ENCODE measurements at places on chromosomes 16 and 17. TPM values are rescaled to one million over a fixed set of nuclear protein-coding genes. Genes with fewer than 3 reads are reported as not detected.

NEK8 gene
- 8.4 TPM for total RNA-seq

- DNase-seq, result no peak
Measured at GRCh38 chr17:80720610-80721577, 176.3 kb downstream of the RPTOR start.

GRCh38 chr17:6027342-6028024, 42.7 kb upstream of the WSCD1 start:
- DNase-seq, result no peak

DNA sequence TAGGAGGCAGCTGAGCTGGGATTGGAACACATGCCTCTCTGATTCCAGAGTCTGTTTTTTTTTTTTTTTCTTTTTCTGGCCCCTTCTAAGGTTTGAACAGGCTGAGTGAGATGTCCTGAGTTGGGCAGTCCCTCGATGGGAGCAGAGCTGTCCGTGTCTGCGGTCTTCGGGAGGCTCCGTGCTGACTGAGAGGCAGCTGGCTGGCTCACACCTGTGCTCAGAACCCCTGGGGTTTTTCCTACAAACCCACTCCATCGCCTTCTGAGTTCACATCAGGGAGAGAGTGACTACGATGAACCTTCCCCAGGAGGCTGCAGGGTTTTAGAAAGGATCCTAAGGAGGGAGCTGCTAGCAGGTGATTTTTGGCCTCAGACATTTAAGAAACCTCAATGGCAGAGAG, 92.5 kb downstream of the IRF8 start:
- peak; percentile 27 for DNase-seq

ADAM11 gene
- 0.43 TPM for total RNA-seq

- no peak for DNase-seq
Measured at GRCh38 chr16:49605536-49606254, 232.1 kb downstream of the C16orf78 start.

DNA sequence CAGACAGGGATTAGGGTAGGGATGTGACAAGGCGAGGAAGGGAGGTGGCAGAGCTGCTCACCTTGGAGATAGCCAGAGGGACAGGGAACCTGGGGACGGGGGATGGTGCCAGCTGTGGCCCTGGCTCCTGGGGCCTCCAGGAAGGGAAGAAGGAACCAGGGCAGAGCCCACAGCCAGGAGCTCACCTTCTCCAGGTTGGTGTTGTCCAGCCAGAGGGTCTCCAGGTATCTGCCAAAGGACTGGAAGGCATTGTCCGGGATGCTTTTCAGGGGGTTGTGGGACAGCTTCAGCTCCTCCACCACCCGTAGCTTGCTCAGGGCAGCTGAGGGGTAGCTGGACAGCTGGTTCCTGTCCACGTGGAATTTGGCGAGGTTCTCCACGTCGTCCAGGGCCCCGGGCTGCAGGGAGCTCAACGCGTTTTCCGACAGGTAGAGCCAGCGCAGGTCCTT, 801 bp downstream of the CHAD start:
- DNase-seq, result no peak

RND2 gene
- 0.78 TPM for total RNA-seq

HOXB4 gene
- 4.9 TPM for total RNA-seq

NEURL4 gene
- 37.6 TPM for total RNA-seq

DNA sequence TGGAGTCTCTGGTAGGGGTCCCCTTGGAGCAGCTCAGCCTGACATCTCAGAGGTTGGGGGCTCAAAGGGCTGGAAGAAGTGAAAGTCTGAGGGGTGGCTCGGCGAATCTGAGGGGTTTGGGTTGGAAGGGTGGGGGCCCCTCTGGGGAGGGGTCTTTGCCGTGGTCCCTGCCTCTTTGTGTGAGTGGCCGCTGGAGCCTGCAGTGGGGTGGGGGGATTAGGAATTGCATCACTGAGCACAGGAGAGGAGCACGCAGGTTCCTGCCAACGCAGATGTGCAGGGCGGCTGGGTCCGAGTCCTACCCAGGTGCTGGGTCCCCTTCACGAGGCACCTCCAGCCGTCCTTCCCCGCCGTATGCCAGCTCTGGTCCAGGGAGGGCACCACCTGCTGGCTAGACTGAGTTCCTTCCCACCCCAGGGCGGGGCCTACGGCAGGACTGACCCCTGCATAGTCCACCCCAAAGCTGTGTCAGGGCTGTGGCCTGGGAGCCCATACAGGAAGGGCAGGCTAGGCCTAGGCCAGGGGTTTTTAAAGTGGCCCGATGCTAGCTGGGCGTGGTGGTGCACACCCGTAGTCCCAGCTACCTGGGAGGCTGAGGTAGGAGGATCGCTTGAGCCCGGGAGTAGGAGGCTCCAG, 9.9 kb downstream of the FMNL1 start:
- no peak for DNase-seq

DNA sequence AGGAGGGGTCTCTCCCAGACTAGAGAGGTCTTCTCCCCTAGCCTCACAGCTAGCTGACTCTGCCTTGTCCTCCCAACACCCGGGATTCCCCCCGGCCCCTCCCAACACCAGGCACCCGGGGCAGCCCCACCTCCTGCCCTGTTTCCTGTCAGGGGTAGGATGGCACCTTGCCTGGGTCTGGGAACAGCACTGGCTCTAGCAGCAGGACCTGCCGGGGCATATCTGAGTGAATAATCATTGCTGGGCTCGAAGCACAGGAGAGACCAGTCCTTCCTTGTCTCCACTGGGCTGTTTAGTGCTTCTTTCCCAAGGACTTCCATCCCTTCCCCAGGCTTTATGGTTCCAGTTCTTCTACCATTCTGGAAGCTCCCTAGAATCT, 25.7 kb downstream of the MINK1 start:
- DNase-seq, result peak; percentile 73

- no peak for DNase-seq
Measured at GRCh38 chr17:74598346-74599022, 6.4 kb upstream of the CD300LD start.

SNAI3 gene
- total RNA-seq, result 7.0 TPM

- DNase-seq, result no peak
Measured at GRCh38 chr17:83110735-83111134, 31.3 kb downstream of the METRNL start.

GRCh38 chr17:6455321-6455705, 11.1 kb downstream of the PIMREG start:
- peak; percentile 66 for DNase-seq

DNA sequence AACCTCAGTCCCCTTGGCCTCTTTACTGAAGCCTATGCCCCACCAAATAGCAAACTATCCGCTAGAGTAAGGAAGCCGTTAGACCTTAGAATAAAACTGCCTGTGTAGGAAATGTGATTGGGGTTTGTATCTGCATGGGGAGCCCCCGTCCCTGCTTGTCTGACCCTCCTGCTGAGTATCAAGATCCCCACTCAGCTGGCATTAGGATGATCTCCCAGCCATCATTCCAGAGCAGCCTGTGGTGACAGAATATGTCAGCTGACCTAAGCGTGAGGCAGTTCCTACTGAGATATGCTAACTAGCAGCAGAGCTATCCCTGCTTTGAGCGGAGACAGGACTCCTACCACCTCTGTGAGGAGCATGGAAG, 645 bp upstream of the GFOD2 start:
- peak; percentile 52 for DNase-seq

- no peak for DNase-seq
Measured at GRCh38 chr17:40949418-40949817, 12.0 kb upstream of the KRT23 start.

UTS2R gene
- total RNA-seq, result not detected

SHISA9 gene
- total RNA-seq, result not detected

- DNase-seq, result no peak
Measured at GRCh38 chr16:52451971-52452421, 94.9 kb downstream of the TOX3 start.

DNA sequence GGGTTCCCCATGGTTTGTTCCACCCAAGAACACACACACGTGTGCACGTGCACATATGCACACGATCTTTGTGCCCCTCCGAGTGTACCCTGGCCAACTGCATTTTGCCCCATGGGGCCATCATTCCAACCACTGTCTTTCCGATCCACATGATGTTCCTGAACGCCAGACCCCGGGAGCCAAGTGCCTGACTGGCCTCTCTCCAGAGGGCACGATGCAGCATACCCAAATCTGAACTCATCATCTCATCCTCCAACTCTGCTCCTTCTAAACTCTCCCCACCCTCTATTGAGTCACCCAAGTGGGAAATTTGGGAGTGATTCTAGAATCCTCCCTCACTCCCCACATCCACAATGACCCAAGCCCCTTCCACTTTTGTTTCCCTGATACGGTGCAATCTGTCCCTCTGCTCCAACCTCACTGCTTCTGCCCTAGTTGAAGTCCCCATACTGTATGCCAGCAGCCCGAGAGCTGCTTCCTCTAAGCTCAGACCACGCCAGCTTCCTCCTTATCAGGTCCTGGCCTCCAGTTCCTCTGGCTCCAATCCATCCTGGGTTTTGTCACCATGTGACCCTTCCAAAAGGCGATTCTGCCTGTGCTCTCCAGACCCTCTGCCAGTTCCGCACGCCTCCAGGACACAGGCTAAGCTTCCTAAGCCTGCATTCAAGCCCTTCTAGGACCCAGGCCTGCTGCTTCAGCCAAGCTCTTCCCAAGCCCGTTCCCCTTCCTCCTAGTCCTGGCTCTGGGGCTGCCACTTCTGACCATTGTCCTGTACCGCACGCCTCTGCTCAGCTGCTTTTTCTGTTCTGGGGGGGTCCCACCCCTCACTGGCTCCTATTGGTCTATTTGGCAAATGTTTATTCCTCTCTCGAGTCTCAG, 10.1 kb upstream of the TMEM208 start:
- no peak for DNase-seq

KRTAP1-1 gene
- total RNA-seq, result not detected

DNA sequence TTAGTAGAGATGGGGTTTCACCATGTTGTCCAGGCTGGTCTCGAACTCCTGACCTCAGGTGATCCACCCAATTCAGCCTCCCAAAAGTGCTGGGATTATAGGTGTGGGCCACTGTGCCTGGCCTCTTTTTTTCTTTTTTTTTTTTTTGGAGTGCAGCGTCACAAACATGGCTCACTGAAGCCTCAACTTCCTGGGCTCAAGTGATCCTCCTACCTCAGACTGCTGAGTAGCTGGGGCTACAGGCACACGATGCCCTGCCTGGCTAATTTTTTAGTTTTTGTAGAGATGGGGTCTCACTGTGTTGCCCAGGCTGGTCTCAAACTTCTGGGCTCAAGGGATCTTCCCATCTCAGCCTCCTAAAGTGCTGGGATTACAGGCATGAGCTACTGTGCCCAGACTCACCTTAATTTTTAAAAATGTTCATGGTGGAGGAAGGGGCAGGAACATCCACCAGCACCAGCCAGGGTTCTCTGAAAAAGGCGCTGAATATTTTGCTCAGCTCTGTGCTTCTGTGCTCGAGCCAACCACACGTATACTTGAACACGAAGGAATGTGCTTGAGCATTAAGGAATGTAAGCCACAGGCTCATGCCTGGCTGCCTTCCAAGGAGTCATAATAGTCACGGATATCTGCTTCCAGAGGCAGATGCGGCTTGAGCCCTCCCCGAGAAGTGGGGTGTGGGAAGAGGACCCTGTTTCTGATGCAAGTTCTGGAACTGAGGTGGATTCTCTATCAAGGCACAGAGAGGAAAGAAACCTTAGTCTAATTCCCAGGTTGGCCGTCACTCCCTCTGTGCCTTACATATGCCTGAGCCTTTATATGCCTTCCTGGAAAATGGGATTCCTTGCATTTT, 65.5 kb upstream of the CREBBP start:
- peak; percentile 77 for DNase-seq

DNA sequence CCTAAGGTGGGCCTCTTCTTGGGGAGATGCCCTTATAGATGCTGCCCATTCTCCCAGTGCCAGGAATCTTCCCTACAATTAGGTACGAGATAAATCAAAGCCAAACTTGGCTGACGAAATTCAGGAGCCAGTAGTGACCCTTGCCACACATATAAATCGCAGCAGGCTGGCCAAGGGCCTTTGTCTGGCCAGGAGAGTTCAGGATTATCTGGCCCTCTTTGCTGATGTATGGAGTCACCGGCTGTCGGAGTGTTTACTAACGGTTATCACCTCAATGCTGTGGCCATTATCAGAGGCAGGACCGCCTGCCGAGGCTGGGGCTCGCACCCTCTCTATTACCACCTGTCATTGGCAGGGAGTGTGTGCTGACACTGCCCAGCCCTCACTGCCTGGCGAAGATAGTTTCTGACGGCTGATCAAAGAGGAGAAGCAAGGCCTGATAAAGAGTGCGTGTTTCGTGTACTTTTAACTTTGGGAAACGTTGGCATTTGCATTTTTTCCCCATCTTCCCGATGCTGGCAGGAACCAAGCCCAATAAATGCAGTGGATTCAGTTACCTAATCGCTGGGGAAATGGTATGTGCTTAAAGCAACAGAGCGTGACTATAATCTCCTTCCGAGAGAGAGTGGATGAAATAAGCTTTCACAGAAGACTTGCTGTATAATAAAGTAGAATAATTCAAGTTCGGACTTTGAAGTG, 32.8 kb upstream of the TBX2 start:
- DNase-seq, result no peak

HEXD gene
- total RNA-seq, result 49.1 TPM

GRCh38 chr16:47035436-47035835, 62.0 kb upstream of the DNAJA2 start:
- DNase-seq, result no peak

GRCh38 chr16:30478766-30479478, 6.4 kb downstream of the ITGAL start:
- no peak for DNase-seq

- DNase-seq, result no peak
Measured at GRCh38 chr17:66995944-66996343, 31.4 kb downstream of the CACNG4 start.

- peak; percentile 57 for DNase-seq
Measured at GRCh38 chr17:29608986-29609385, 13.7 kb downstream of the CORO6 start.

- no peak for DNase-seq
Measured at GRCh38 chr16:69593751-69594255, 28.0 kb downstream of the NFAT5 start.

CLDN7 gene
- 117 TPM for total RNA-seq

DNA sequence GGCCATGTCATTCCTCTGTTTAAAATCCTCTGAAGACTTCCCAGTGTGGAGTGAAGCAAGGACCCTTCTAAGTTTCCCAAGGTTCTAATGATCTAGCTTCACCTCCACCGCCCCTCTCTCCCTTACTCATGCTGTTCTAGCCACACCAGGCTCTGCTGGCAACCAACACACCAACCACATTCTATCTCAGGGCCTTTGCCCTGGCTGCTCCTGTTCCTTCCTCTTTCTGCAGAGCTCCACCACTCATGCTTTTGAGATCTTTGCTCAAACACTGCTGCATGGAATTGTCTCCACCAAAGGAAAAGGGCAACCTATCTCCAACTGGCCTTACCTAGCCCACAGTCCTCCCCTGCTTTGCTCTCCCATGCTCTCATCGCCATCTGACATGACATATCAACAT, 128.7 kb downstream of the XYLT1 start:
- DNase-seq, result no peak

DUSP14 gene
- total RNA-seq, result 9.0 TPM

- DNase-seq, result no peak
Measured at GRCh38 chr16:1890708-1891050, 18.7 kb upstream of the MEIOB start.
